Activated CD4-positive, CD25-positive, alpha-beta regulatory T cell treated with anti-CD3 and anti-CD28 coated beads, Interleukin-2, amount 50 U/mL, for 72 hours (primary cell): ENCODE measurements at places on chromosomes 13 and 19.
A peak's percentile ranks its signal among the peaks of the same experiment; 100 is the strongest.

- DNase-seq: peak; percentile 55
Observed at GRCh38 chr19:991174-991931, 7.2 kb downstream of the WDR18 start.

DNA sequence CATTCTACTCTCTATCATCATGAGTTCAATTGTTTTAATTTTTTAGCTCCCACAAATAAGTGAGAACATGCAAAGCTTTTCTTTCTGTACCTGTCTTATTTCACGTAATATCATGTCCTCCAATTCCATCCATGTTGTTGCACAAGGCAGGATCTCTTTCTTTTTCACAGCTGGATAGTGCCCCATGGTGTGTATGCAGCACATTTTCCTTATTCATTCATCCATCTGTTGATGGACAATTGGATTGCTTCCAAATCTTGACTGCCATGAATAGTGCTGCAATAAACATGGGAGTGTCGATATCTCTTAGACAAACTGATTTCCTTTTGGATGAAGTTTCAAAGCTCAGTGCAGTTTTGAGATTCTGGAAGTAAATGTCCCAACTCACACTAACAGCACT, 326.9 kb downstream of the FGF9 start:
- no peak for DNase-seq

DNA sequence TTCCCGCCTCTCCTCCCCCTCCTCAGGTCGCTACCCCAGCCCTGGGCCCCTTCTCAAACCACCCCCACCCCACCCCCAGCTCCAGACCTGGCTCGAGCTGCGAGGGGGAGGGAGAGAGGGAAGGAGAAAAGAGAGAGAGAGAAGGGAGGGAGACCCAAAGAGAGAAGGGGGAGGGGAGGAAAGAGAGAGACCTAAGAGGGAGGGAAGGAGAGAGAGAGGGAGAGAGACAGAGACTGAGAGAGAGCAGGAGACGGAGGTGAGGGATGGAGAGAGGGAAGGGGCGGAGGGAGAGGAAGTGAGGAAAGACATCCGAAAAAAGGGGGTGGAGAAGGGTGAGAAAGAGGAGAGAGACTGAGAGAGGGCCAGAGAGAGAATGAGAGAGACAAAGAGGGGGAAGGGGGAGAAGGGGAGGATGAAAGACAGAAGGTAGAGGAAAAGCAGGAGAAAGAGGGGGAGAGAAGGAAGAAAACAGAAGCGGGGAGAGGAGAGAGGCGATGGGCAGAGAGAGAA, 2.0 kb upstream of the SPACA6 start:
- DNase-seq: no peak

GRCh38 chr13:39765801-39766463, 110.5 kb downstream of the COG6 start:
- DNase-seq: no peak

- DNase-seq: no peak
Observed at GRCh38 chr13:32390048-32390447, 37.9 kb downstream of the N4BP2L1 start.

GRCh38 chr19:35905178-35905727, 2.8 kb downstream of the TYROBP start:
- no peak for DNase-seq

GRCh38 chr19:47711652-47712242, 1.5 kb upstream of the EHD2 start:
- no peak for DNase-seq
